Gastrocnemius medialis (tissue), 4 donors: ENCODE measurements at places on chromosomes 3 and 15. TPM values are rescaled to one million over a fixed set of nuclear protein-coding genes. Genes with fewer than 3 reads are reported as not detected.

The CCR9 gene
- total RNA-seq: not detected

DNA sequence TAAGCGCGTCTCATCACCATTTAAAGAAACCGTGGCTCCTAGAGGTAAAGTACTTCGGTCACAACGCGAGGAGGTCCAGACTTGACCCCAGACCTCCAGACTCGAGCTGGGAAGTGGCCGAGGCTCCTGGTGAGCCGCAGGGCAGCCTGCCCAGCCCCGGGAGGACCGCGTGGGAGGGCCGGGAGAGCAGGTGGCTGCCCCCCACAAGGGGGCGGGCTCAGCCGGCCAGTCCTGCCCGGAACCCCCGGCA lies at the start of gene SLC27A2:
SLC27A2 (plus strand) TSS at position 228 of the 250 bp plus-strand sequence. CDS start 232 bp downstream, outside the sequence.
- no peak for DNase-seq

DNA sequence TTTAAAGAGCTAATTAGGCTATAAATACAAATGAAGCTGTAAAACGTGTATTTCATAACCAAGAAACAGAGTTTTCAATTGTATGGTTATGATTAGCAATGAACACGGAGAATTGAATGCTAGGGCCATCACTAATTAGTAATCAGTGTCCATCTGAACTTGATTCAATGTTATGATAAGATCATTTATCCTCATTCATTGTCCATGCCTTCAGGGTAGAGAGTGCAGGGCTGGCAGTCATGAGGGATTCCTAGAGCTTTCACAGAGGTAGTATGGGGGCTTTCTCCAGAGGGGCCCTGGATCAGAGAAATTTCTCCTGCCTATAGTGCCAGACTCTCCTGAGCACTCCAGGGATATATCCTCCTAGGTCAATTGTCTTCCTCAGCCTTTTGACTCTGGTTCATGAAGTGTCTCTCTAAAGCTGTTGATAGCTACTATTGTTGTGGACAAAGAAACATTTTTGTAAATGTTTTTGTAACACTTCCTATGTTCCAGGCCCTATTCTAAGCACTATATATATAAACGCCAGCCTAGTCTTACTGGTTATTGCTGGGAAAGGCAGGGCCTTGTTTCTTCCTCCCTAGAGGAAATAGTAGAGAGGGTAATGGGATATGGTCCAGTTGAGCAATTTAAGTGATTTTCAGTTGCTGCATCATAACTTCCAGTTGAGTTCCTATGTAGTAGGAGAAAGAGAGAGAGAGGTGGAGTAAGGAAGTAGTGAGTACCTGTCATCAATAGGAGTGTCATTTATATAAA lies 249.0 kb downstream of the NFKBIZ start:
- no peak for DNase-seq

DNA sequence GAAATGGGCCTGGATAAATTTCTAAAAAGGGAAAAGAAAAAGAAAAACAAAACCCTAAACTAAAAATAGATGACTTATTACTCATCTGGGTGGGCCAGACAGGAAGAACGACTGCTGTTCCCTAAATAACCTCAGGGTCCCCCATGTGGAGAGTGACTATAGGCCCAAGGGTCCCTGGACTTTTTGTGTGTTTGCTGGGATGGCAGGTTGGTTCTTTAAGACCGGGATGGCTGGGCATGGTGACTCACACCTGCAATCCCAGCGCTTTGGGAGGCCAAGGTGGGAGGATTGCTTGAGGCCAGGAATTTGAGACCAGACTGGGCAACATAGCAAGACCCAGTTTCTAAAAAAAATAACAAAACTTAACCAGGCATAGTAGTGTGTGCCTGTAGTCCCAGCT lies 43.8 kb upstream of the TRA2B start:
- no peak for DNase-seq

- DNase-seq: peak; percentile 45
Observed at GRCh38 chr15:101542306-101543025, 53.0 kb upstream of the PCSK6 start.
